ENCODE measurements at places on chromosomes 1 and 21.

- DNase-seq: no peak
These were observed 48.4 kb downstream of the TRMT1L start for GRCh38 chr1:185108321-185108720.

DNA sequence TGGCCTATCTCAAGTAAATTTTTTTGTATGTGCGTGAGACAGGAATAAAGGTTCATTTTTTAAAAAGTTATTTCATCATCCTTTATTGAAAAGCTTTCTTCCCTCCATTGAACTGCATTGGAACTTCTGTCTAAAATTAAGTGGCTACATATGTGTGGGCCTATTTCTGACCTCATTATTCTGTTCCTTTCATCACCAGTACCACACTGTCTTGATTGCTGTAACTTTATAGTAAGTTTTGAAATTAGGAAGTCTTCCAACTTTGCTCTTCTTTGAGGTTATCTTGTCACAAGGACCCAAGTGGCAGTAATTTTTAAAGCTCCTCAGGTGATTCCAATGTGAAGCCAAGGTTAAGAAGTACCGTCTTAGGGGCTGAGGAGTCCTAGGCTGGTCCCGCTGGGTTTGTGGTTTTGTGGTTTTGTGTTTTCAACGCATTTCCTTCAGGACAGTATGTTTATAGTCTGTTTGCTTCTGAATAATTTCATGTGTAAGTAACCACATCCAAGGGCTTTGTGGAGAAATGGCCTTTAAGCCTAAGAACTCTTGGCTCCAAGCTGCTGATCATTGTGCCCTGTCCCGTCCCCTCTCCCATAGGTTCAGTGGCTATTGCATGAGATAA is 12.4 kb upstream of the SCAF4 start:
- DNase-seq: no peak

DNA sequence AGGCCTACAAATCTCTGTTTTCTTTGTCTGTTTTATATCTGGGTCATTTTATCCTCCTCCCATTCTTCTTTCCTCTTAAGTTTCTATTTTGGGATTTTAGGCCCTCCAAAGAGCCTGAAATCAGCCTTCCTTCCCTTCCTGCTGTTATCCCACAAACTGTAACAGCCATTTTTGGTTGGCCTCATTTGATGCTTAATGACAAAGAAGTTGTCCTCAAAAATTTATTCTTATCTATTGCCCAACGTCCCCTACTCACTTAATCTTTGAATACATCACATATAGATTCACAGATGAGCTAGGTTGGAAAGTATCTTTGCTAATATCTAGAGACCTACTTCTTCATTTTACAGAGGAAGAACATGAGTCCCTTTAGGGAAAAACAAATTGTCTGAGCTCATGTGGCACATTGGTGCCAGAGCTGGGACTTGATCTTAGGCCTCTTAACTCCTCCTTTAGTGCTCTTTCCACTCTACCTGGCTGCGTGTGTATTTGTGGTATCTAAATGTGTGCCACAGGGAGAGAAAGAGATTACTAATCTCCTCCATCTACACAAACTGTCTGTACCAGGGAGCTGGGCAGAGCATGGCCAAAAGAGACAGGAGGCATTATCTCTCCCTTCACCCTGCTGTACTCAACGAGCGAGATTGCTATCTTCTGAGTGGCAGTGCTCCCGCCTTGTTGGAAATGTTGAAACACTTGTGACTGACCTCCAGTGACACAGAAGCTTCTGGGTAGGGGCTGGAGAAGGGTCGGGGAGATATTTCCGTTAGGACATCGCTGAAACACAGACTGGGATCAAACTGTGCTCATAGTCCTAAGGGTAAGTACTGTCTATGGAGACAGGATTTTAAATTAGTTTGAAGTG is 30.1 kb downstream of the RHEX start:
- DNase-seq: no peak

GRCh38 chr1:115356356-115356755 is 18.3 kb upstream of the NGF start:
- DNase-seq: no peak

DNA sequence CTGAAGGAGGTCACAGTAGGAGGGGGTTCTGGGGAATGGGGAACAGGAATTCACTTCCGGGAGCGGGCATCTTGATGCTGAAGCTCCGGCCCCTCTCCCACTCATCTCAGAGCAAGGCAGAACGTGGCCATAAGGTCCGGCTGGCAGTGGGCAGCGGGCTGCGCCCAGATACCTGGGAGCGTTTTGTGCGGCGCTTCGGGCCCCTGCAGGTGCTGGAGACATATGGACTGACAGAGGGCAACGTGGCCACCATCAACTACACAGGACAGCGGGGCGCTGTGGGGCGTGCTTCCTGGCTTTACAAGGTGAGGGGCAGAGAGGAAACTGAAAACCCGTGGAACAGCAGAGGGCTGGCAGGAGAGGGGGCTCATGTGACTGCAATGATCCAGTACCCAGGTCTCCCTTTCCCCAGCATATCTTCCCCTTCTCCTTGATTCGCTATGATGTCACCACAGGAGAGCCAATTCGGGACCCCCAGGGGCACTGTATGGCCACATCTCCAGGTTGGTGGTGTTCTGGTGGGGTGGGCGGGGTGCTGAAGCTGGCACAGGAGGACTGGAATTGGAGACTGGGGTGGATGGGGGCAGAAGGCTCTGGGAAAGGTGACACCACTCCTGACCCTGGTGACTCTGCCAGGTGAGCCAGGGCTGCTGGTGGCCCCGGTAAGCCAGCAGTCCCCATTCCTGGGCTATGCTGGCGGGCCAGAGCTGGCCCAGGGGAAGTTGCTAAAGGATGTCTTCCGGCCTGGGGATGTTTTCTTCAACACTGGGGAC is 3.0 kb downstream of the SLC27A3 start:
- DNase-seq: no peak

DNA sequence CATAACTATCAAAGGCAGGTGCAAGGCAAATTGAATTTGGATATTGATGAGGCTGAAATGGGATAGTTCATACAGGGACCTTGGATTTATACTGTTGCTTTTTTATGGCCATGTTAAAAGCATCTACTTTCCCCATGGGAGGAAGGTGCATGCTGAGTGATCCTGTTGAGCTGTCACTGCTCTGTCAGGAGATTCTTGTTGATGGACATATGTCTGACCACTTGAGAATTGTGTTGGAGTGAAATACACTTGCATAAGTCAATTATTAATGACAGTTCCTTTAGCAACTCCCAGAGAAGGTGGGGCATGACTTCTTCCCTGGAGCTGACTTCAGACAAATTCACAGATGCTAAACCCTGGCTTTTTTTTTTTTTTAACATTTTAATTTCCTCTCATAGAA is 58.4 kb upstream of the DYNLT5 start:
- no peak for DNase-seq

- DNase-seq: no peak
These were observed 14.1 kb upstream of the IL24 start for GRCh38 chr1:206883160-206883559.

- DNase-seq: no peak
These were observed 190.6 kb downstream of the MRPL39 start for GRCh38 chr21:25416669-25417068.

DNA sequence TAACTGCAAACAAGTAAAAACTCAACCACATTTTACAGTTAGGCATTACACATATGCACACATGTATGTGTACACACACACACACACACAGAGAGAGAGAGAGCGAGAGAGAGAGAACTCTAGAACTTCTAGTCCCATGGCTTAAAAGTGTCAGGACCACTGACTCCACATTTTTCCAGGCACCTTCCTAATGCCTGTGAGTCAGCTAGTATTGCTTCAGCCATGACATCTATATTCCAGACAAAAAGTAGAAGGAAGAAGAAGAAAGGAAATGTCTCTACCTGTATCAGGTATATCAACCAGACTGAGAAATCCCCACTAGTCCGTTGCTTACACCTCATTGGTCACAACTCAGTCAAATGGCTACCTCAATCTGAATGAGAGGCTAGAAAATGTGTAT is 31.9 kb upstream of the TACSTD2 start:
- no peak for DNase-seq

DNA sequence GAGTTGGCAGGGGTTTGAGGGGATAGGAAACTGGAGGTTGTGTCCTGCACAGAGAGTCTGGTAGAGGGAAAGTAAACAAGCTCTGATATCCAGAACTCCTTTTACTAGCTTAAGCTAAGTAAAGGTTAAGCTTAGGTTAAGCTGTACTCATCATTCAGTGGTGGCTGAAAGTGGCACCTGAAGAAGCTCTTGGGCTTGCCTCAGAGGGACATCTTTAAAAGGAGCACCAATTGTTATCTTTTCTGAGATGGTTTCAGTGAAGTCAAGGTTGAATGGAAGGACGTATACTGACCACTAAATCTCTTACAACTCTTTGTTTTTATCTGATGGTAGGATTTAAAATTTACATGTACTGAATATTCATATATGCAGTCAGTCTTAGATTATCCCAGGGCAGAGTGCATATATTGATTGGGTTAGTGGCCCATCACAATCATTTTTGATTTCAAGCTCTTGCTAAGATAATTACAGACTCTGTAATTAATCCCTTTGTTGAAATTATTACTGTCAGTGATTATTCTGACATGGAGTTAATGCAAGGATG is 43.3 kb downstream of the S1PR1 start:
- no peak for DNase-seq

DNA sequence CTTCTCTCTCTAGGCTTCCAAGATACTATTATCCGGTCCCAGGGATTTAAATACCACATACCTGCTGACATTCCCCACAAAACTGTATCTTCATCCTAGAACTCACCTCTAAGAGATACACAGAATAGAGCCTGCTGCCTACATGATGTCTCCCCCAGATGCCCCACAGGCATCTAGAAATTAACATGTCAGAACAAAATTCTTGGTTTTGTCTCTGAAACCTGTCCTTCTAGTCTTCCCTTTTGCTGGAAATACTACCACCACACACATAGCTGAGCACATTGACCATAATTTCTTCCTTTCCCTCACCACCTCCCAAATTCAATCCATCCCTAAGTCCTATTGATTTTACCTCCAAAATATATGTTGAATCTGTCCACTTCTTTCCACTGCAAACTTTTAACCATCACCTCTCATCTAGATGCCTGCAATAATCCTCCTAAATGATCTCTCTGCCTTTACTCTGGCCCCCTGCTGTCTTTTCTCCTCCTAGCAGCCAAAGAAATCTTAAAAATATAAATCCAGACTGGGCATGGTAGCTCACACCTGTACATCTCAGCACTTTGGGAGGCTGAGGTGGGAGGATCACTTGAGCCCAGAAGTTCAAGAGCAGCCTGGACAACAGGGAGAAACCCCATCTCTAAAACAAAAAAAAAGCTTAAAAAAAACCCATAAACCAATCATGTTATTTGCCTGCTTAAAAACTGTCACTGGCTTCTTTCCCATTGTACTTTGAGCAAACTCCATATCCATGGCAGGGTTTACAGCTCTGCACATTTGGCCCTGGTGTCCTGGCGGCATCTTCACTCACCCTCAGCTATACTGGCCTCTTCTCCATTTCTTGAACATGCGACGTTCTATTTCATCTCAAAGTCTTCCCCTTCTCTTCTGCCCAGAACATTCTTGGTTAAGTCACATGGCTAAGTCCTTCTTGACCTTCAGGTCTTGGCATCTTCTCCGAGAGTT is 6.2 kb upstream of the FAM76A start:
- DNase-seq: no peak

DNA sequence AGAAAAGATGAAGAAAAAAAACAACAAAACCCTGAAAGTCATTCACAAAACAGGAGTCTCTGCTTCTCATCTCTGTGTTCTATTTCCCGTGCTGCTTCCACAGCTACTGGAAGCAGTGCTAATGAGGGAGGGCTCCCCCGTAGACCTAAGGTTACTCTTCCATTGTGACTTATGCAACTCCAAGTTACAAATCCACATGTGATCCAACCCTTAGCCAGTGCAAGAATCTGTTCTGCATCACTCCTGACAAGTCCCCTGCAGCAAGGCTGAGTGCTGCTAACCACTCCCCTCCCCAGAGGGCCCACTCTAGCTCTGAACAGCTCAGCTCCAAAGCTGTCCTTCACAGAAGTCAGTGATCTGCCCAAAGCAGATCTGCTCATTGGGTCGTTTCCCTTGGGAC is 10.3 kb downstream of the DNALI1 start:
- no peak for DNase-seq

GRCh38 chr1:170676628-170677027 is 12.7 kb downstream of the PRRX1 start:
- no peak for DNase-seq

DNA sequence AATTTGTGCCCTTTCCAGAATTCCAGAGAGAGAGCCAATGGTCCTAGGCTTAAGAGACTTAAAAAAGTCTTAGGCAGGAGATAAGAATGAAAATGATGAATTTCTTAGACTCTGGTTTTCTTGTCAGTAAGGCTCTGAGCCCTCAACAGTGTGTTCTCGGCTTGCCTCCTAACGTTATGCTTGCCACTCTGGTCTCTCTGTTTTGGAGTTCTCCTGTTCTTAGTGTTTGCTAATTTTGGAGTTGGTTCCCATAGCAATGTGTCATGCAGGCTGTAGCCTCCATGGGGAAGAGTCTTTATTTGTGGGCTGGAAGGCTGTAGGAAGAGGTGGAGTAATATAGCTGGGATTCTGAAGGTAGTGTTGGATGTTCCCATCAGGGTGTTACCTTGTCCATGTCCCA is 19.9 kb downstream of the TBX19 start:
- no peak for DNase-seq

DNA sequence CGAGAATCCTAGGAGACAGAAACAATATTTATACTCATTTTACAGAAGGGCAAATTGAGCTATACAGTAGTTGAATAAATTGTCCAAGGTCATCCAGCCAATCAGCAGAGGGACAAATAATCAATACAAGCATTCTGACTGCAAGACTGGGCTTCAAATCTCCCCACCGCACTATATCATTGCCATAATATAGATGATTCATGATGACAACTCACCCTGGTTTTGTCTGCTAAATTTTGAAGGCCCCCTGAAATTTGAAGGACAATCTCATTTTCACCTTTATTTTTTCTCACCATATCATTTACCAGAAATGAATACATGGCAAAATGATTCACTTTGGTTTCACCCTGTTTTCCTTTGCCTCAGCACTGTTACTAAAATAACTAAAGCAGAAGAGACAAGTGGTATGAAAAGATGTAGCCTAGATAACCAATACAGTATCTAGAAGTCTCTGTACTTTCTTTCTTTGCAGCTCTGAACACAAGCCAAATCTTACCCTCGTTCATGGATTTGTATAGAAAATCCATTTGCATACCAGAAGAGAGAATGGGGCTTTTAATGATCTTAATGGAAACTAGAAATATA is 292.5 kb downstream of the TTLL7 start:
- no peak for DNase-seq

GRCh38 chr21:42195378-42196031 is 23.4 kb upstream of the ABCG1 start:
- no peak for DNase-seq

DNA sequence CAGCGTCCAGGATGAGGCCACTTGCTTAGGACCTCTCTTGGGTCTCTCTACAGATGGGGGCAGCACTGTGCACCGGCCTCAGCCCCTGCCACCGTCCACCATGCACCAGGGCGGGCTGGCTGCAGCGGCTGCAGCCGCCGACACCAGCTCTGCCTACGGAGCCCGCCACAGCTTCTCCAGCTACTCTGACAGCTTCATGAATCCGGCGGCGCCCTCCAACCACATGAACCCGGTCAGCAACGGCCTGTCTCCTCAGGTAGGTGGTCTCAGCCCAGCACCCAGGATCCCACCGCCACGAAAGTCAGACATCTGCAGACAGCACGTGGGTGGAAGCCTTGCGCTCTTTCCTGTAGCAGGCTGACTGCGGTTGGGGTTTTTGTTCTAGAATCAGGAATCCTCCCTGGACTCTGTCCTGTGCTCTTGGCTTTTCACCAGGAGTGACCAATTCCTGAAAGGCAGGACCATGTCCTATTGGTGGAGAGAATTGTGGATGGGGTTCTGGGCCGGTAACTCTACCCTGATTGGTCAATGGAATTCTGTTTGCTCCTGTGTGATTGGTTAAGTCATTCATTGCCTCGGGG is 72.5 kb downstream of the PAX7 start:
- no peak for DNase-seq

- DNase-seq: no peak
These were observed 89.3 kb downstream of the ZNF648 start for GRCh38 chr1:181972256-181972655.
